ENCODE measurements at places on chromosomes 12 and 14.

GRCh38 chr12:23525450-23526072 lies 423.9 kb downstream of the SOX5 start:
- no peak for DNase-seq

DNA sequence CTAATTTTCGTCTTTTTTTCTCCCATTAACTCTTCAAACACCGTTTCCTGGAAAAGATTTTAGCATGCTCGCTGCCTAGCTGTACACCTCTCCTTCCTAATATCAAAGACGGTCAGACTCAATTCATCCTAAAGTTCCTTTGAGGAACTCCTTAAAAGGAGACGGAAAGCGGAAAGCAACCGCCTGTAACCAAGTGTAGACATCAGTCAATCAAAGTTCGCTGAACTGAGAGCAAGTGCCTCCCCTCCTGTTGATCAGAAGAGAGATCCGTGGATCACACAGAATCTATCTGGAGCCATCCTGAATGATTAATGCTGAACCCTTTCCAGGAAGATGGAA lies 412 bp upstream of the TEP1 start:
- no peak for DNase-seq

DNA sequence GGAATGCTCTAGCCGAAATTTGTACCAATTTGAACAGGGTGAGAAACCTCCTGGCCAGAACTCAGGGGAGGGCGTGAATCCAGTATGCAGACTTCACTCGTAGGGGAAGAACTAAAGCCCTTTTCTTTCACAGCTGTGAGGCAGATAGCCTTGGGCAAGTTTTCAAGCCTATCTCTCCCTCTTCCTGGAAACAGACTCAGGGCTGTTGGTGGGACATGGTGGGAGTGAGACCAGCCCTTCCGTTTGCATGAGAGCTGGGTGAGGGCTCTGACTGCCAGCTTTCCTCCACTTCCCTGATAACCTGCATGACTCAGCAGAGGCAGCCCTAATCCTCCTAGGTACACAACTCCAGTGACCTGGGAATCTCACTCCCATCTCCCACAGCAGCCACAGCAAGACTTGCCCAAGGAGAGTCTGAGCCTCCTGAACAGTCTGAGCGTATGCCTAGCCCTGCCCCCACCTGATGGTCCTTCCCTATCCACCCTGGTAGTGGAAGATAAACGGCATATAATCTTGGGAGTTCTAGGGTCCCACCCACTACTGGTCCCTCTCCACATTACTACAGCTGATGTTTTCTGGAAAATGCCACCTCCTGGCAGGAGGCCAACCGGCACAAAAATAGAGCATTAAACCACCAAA lies 170.1 kb upstream of the AMIGO2 start:
- no peak for DNase-seq

GRCh38 chr12:78612190-78612589 lies 252.4 kb upstream of the SYT1 start:
- no peak for DNase-seq

- no peak for DNase-seq
These were observed 108.9 kb downstream of the DACT1 start for GRCh38 chr14:58746701-58747100.

DNA sequence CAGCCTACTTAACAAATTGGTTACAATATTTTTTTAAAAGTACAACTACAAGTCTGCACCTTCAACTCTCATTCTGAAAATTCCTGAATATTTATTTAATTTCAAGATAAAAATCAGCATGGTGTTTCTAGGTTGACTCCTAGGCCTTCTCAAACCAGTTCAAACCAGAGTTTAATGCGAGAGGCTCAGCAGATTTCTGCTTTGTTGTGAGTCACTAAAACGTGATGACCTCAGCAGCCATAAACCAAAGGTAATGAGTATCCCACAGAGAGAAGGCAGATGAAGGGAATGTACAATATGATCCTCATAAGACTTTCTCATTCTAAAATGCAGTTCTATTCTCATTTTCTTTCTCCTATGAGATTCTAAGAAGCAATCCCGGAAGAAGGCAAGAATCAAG lies 1.5 kb downstream of the PRDM4 start:
- no peak for DNase-seq

- no peak for DNase-seq
These were observed 1.3 kb downstream of the MBD6 start for GRCh38 chr12:57523706-57524614.

DNA sequence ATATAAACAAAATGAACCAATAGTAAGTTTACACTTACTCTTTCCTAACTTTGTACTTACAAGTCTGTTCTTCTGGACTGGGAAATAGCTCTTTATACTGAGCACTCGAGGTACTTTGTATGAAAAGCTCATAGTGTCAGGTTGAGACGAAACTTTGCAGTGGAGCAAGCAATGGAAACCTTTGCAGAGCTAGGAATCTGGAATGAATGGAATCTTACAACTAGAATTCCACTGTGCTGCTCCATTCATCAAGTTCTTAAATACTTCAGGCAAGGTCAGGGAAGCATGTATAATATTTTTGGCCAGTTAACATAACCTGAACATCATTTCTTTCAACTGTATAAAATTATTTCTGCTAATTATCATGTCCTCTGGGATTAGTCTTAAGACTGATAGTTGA lies 1327.5 kb upstream of the FLRT2 start:
- DNase-seq, result no peak

DNA sequence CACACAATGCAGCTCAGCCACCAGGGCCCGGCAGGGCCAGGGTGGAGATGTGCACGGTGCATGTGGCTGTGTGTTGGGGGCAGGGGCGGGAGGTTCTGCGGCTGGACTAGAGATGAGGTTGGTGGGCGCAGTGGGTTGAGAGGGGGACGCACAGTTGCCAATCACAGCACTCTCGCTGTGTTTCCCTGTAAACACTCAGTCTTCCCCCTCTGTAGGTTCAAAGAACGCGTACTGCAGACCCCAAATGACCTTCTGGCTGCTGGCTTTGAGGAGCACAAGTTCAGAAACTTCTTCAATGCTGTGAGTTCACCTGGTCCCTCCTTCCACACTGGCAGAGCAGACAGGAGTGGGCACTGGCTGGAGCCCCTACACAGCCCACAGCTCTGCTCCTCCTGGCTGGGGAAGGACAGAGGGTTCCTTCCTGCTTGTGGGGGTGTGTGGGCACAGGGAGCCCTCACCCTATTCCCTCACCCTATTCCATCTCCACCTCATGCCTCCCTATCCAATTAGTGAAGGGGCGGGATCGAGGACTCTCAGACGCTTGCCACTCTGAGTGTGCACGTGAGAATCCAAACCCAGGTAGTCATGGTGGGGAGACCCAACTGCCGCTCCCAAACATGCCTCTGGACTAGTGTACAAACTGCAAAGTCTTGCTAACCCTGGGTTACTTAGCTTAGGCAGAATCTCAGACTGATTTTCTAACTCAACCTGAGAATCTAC lies 17.8 kb downstream of the OTUB2 start:
- DNase-seq, result no peak

DNA sequence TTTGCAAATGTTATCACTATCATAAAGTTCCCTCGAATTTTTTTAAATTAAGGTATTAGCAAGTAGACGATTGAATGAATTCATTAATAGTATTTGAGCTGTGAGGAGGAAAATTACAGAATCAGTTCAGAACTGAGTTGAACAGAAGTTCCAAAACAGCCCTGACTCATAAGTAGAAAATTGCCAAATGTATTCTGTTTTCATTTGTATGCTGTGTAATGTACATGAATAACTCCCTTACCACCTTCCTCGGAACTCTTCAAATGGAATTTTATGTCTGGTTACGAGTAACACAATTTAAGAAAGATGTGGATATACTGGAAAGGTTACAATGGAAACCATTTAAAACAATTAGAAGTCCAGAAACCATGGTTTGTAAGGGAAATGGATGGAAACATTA lies 283.3 kb upstream of the FAR2 start:
- no peak for DNase-seq
